ENCODE measurements at places on chromosomes 2 and 18.
A peak's percentile ranks its signal among the peaks of the same experiment; 100 is the strongest.

GRCh38 chr2:126859631-126860030, 39.1 kb upstream of the TEX51 start:
- no peak for DNase-seq

DNA sequence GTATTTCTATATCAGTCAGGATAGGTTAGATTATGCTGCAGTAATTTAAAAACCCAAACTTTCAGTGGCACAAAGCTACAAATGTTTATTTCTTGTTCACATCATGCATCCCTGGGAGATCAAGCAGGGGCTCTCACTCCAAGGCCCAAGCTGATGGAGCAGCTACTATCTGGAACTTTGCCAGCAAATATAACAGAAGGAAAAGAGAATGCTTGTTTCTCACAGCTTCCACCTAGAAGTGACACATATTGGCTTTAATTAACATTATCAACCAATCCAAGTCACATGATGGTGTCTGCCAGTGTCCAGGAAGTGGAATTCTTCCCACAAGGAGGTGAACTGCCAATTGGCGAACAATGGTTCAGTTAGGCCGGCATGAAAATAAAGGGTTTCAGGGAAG, 306.9 kb downstream of the BCL11A start:
- DNase-seq = peak; percentile 2

- no peak for DNase-seq
Measured at GRCh38 chr2:70607121-70607561, 53.5 kb upstream of the TGFA start.

- peak; percentile 40 for DNase-seq
Measured at GRCh38 chr2:8437949-8438400, 243.9 kb upstream of the ID2 start.

- DNase-seq = no peak
Measured at GRCh38 chr2:20806286-20806685, 16.6 kb downstream of the LDAH start.

- no peak for DNase-seq
Measured at GRCh38 chr2:46901611-46902010, 14.0 kb downstream of the MCFD2 start.

GRCh38 chr18:60053747-60054304, 154.0 kb downstream of the PMAIP1 start:
- no peak for DNase-seq

GRCh38 chr2:64439194-64439593, 14.8 kb upstream of the LGALSL start:
- no peak for DNase-seq

- no peak for DNase-seq
Measured at GRCh38 chr2:224038830-224039079, 331 bp downstream of the SERPINE2 start.

DNA sequence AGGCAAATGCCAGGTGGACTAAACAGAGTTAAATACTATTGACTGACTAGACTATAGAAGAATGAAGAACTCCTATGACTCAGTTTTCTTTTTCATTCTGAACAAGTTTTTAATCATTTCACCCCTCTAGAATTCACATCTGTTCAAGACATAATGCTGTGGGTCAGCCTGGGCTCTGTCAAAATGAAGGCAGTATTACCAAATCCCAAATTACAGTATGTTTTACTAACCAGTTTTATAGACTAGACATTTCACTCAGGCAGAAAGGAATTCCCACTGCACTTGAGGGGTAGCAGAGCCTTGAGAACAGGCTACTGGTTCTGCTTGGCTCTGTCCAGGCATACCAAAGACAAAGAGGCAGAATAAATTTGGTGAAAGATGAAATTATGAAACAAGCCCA, 511.7 kb downstream of the EPHA4 start:
- DNase-seq = no peak

DNA sequence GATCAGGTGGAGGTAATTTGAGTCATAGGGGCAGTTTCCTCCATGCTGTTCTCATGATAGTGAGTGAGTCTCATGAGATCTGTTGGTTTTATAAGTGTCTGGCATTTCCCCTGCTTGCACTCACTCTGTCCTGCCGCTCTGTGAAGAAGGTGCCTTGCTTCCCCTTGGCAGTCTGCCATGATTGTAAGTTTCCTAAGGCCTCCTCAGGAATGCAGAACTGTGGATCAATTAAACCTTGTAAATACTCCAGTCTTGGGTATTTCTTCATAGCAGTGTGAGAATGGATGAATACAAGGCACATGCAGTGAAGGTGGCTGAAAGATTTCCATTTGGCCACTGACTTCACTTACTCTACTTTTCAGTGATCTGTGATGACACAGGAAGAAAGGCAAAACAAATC, 133.7 kb downstream of the SH3BP4 start:
- no peak for DNase-seq

DNA sequence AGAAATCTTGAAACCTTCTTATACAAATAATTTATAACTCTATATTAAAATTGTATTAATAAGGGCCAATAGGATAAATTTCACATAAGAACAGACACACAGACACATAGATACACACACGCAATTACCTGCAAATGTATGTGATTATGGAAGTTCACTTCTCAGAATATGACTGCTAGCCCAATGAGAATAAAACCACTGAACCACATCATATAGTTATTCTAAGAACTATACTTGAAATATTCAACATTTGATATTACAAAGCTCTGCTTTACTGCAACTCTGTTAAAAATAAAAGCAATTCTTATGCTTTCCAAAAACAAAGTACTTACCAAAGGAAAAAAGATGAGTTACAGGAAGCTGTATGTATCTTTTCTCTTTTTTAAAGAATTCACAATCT, 51.1 kb downstream of the PGAP1 start:
- no peak for DNase-seq

DNA sequence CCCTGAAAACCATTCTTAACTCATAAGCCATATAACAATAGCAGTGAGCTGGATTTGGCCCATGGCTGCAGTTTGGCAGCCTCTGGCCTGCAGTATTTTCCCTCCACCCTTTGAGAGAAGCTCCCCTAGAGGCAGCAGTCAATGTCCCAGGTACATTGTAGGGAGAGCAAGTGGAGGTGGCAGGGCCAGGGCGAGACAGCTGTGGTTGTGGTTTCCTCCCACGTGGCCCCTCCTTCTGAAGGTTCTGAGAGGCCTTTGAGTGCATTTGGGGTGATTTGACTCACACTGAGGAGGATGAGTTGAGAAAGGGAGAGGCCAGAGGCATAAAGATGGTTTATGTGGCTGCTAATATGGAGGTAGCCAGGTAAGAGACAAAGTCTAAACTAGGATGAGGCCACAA, 45.5 kb upstream of the LDAH start:
- no peak for DNase-seq

- DNase-seq = peak; percentile 95
Measured at GRCh38 chr18:51890762-51891161, 449.2 kb upstream of the DCC start.

DNA sequence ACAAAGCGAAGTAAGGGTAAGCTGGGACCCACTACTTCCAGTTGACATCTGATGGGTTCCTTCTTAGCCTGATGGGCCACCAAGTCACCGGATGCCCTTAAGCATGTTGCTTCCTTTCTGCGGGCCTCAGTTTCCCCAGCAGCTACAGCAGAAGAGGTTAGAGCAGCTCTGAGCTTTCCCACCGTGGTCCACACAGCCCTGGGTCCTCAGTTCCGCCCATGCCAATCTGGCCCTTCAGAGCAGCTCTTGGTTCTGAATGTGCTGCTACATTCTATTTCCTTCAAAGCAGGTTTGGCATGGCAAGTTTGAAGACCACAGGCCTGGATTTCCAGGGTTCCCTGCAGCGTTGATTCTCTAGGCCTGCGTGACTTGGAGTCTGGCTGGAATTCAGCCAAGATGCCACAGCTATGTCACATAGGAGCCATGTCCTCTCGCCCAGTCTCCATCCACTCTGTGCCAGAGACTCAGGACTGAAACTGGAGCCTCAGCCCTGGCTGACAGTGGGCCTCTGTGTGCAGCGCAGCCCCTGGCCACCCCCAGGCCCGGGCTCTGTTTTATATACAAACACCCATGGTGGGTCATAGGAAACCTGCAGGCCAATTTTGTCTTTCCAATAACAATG, 79.6 kb downstream of the TFCP2L1 start:
- DNase-seq = no peak

GRCh38 chr2:221724631-221725203, 152.6 kb upstream of the EPHA4 start:
- DNase-seq = no peak

DNA sequence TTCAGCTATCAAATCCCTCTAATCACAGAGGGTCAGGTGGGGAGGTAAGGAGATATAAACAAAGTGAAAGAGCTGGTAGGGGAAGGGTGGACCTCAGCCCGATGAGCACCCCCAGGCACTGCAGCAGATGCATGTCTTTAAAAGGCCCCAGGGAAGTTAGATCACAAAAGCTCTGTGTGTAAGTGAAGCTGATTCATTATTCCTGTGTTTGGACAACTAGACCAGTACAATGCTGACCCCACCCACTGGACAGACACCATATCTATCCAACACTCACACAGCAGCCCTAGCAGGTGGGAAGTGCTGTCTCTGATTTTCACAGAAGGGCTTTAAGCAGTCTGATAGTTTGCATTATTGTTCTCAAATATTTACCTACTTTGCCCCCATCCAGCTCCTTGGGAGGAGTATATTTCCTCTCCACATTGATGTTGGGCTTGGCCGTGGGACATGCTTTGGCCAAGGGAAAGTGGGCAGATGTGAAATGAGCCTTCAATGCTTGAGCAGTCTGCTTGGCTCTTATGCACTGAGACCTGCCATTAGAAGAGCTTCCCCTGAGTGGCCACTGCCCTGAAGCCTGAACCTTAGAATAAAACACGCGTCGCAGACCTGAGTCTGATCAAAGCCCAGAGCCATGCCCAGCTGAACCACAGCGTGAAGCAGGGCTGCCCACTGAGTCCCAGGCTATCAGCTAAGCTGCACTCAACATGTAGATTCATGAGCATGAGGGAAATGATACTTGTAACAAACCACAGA, 111.4 kb downstream of the COPS8 start:
- no peak for DNase-seq

DNA sequence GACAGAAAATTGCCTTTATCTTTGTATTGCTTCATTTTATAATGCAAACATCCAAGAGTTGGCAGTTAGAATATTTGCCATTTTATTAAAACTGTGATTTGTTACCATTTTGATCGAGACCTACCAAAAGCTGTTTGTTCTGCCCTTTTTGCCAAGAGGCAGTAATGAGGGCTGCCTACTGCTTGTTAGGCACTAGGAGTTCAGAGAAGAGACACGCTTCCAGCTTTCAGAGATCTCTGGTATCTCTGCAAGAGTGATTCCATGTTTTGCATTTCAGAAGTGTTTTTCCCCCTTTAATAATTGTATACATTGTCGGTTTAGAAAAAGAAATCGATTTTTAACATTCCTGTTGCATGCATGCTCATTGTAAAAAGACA, 628 bp downstream of the MRPL30 start:
- peak; percentile 46 for DNase-seq

DNA sequence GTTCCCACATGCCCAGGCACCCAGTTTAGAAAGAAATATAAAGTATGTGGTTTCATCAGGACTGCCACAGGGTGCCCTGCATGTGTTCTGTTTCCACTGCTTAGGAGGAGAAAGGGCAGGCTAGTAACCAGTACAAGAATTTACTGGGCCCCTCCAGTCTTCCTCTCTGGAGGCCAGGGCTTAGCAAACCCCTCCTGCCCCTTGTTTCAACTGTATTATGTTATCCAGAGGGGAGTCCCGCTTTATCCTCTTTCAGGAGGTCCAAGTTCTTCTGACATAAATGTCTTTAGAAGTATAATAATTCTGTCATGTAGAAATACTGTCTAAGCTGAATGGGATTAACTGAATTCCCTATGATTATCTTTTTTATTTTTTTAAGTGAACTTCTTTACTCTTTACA, 132.1 kb downstream of the WDSUB1 start:
- no peak for DNase-seq

DNA sequence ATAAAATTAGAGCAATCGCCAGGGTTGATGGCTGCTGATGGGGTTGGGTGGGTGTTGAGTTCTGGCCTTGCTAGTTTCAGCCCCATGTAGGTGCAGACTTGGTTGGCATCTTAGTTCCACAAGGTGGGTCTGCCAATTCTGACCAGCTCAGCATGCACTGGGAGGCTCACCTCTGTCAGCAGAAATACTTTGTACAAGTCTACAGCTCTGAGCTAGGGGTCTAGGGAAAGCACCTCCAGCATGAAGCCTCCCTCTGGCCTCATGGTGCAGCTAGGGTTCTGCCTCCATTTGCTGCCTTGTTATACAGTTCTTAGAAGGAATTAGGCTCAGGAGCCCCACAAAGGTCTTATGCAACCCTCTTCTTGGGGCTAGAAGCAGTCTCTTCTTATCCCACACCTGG, 278.9 kb upstream of the HDAC4 start:
- no peak for DNase-seq

- peak; percentile 60 for DNase-seq
Measured at GRCh38 chr2:147082850-147083522, 761.8 kb upstream of the ACVR2A start.

- no peak for DNase-seq
Measured at GRCh38 chr18:9413576-9413975, 61.7 kb upstream of the RALBP1 start.

- peak; percentile 83 for DNase-seq
Measured at GRCh38 chr2:211494536-211494935, 938.1 kb downstream of the CPS1 start.

DNA sequence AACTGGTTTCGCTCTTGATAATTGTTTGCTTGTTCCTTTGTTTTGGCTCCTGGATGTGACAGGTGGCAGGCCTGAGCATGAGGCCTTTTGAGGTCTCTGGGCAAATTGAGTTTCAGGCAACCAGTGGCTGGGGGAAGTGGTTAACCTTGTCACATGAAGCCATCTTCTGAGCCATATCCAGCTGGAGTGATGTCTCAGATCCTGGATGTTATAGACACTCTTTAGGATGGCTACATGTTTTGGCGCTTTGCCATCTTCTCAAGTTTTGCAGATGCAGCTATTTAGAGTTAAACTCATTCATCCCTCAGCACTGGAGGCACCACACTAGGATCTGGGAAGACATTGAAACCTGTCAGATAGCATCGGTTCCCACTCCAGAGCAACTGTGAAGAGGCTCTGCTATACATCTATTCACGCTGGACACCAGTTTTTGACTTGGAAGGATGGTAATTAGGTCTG, 25.3 kb upstream of the TACR1 start:
- DNase-seq = peak; percentile 76

DNA sequence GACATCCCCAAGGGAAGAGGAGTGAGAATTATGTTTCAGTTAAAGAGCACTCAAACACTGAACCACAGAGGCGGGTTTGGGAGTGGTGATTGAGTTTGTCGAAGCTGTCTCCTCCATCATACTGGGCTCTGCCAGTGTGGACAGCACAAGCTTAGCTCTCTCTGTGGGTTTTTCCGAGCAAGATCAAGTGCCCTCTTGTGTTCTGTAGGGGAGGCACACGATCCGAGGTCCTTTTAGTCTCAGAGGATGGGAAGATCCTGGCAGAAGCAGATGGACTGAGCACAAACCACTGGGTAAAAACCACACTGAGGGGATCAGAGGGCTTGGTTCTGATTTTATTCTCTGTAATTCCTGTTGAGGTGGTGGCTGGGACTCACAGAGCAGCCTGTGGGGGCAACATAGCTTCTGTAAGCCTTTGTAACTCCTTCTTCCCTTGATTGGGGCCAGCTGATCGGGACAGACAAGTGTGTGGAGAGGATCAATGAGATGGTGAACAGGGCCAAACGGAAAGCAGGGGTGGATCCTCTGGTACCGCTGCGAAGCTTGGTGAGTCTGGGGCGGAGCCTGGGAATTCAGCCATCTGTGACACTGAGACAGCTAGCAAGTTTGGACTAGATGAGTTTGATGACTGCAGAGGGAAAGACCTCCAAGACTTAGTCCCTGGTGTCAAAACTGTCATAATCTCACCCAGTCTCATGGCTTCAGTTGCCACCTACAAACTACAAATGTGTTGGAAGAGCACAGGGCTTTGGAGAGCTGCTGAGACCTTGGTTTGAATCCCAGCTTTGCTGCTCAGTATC, 2.0 kb downstream of the NAGK start:
- DNase-seq = no peak

Measured in NCI-H2171 treated with DMSO at 0.1 percent for 48 hours (cell line).